H1 (cell line): ENCODE measurements at places on chromosomes 7 and 10. TPM values are rescaled to one million over a fixed set of nuclear protein-coding genes. Genes with fewer than 3 reads are reported as not detected.

GRCh38 chr7:124162667-124163066, 129.8 kb upstream of the TMEM229A start:
- no peaks in the 10 kb centered on the region for H3K4me1 ChIP-seq
- DNase-seq = no peak

DNA sequence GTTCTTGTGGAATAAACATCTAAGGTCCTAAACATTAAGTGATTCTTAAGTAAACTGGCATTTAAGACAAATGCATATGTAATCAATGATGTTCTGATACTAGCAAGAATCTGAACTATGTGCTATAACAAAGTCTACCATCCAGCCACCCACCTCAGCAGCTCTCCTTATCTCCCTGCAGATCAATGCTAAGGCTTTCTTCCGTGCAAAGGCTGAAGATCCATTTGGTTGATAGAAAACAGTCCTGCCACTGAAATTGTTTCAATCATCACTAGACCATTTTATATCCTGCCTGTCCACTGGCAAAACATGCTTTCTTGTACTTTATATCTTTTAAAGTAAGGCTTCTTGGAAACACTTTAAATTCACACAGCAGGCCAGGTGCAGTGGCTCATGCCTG, 6.3 kb upstream of the SMKR1 start:
- H3K27me3 ChIP-seq = no peaks in the 10 kb centered on the region
- no peaks in the 10 kb centered on the region for H3K4me1 ChIP-seq
- H3K27ac ChIP-seq = no peak overlapping the region
- H3K4me3 ChIP-seq = no peak overlapping the region
- H3K36me3 ChIP-seq = no peaks in the 10 kb centered on the region

DNA sequence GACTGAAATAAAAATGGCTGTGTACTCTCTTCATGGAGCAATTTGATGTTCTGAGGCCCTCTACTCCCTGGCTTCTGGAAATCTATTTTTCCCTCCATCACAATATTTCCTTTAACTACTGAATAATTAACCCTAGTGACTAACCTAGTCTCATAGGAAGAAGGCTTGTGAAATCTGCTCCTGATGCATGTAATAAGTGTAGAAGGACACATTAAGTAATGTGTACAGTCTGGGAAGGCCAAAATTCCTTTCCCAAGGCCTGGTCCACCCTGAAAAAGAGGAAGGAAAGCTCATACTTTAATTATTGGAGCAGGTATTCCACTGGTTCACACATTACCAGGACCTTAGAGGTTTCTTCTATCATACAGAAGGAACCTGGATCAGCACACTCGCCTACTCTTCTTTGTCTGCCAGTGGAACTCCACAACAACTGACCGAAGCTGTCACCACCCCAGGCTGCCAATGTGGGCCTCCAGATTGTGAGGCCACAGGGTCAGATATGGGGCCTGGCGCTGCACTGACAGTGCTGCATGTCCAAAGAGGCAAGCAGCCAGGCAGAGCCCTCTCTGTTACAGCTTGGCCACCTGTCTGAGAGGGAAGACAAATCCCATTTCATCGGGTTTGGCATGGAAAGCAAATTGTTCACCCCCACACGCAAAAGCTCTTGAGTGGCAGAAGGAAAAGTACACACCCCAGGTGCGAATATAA, 54.4 kb upstream of the FAM133B start:
- no peaks in the 10 kb centered on the region for H3K4me1 ChIP-seq
- no peak for DNase-seq
- H3K27me3 ChIP-seq = no peaks in the 10 kb centered on the region
- H3K4me3 ChIP-seq = no peak overlapping the region
- H3K36me3 ChIP-seq = no peaks in the 10 kb centered on the region
- H3K27ac ChIP-seq = no peak overlapping the region

Gene CH25H
- total RNA-seq = 0.56 TPM in 1 of 2 replicates, not detected in the other

Gene AHR
- 8.7 and 9.7 TPM in 2 replicates for total RNA-seq

Gene TAS2R4
- 1.3 TPM in 2 replicates for total RNA-seq

Gene CDHR3
- 5.9 and 6.4 TPM in 2 replicates for total RNA-seq
